ENCODE measurements at places on chromosomes 1 and 21.

DNA sequence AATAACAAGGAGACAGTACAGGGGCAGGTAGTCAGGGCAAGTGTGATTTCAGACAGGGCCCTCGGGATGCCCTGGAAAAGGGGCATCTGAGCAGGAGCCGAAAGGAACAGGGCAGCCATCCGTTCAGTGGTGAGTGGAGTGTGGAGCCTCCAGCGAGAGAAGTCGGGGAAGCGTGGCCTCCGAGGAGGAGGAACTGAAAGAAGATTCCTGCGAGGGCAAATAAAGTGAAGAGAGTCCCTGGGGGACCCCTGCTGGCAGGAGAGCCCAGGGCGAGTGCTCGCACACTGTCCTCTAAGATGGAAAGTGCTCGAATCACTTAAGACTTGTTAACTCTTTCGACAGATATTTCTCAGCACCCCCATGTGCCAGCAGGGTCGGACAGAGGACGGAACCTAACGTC, 3.5 kb upstream of the UTS2 start:
- no peak for DNase-seq

DNA sequence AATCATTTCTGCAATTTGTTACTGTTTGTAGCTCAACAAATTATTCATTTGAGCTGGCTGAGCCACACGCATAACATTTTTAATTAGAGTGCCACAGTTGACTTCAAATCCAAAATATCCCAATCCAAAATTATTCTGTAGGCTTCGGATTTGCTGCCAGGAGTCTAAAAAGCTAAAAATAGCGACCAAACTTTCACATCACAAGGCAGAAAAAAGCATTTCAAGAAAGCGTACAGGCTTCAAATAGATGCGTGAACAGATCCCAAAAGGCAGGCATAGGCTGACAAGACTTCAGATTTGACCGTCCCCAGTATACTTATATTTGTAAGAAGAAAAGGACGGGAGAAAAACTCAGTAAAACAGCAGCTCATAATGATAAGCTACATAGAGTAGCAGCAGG, 24.3 kb upstream of the TIAM1 start:
- DNase-seq: no peak

DNA sequence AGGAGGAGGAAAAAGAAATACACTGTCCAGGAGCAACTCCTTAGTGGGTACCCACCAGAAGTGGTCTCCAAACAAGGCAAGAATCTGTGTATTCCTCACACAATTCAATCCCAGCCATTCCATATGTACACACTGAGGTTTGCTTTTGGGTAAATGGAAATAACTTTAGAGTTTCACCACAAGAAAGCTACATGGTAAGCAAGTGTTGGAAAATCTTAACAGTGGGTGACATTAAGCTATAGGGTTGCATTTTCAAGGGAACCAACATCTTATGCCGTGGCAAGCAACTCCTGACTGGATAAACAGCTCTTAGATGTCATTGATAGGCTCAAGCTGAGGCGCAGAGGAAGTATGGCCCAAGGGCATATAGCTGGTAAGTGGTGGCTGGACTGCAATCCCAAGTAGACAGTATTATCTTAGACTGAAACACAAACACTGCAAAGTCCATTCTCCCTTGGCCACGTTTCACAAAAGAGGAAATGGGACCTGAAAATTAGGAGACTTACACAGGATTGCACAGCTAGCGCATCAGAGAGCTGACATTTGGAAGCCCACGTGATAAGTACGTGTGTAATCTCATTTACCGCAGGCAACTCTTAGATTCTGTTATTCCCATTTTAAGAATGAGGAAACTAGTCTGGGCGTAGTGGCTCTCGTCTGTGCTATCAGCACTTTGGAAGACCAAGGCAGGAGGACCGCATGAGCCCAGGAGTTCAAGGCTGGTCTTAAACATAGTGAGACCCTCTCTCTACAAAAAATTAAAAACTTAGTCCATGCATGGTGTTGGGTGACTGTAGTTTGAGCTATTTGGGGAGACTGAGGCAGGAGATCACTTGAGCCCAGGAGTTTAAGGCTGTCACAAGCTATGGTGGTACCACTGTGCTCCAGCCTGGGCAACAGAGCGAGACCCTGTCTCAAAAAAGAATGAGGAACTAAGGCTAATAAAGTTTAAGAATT, 4.0 kb upstream of the BRWD1 start:
- no peak for DNase-seq

DNA sequence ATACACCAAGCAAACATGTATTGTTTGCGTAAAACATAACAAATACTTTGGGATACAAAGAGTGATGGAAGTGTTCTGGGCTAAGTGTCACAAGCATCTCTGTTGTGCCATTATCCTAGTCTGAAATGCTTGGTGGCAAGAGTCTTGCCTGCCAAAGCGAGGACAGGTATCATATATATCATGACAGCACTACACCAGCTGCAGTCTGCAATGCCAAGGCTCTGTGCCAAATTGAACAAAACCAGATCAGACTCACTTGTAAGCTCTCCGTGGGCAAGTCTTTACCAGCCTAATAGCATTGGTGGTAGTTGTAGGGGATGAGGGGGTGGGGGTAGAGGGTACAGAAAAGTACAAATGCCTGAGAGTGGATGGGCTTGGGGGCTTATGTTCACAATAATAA, 119.2 kb downstream of the RWDD3 start:
- DNase-seq: no peak

GRCh38 chr1:241411776-241412338, 54.9 kb upstream of the RGS7 start:
- DNase-seq: no peak

- DNase-seq: no peak
These were observed 34.0 kb upstream of the CHIT1 start for GRCh38 chr1:203263496-203263895.

DNA sequence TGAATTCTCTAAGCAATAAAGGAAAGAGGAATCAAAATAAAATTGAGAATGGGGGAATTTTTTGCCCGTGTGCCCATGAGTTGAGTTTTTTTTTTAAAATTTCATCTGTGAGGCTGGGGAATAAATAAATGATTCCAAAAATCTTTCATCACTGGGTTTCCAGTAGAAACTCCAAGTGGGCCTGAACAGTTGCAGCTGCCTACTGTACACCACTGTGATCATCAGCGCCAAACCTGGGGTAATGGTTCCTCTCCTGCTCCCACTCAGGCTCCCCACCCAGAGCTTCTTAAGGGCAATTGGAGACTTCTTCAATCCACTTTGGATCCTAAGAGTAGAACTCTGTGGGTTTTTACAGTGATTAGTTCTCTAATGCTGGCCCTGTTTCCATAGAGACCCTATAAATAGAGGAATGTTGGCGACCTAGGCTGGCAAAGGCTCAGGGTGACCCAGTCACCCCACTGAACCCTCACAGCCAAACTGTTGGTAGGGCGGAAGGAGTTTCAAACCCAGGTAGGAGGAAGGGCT, 9.3 kb downstream of the TMCC2 start:
- no peak for DNase-seq

DNA sequence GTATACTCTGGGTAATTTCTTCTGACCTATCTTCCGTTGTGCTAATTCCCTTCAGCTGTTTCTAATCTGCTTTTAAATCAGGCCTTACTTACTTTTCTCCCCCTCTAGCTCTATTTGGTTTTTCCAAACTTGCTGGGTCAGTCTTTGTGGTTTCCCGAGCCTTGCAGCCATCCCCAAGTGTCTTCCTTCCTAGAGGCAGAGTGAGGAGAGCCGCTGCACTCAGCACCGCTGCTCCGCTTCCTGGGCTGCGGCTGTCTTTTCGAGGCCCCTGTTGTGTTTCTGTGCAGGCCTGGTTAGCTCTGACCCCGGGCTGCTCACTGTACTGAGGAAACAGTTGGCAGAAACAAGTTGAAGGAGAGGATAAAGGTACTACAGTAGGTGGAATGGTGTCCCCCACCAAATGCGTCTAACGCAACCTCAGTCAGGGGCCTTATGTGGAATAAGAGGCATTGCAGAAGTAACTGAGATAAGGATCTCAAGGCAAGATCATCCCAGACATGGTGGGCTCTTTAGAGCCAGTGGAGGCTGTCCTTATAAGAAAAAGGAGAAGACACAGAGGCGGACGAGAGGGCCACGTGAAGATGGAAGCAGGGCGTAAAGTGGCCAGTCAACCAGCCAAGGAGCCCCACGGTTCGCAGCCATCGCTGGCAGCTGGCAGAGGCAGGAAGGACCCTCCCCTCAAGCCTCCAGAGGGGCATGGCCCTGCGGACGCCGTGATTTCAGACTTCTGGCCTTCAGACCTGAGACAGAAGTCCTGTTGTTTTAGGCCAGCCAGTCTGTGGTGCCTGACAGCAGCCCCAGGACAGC, 10.5 kb downstream of the WNT9A start:
- no peak for DNase-seq

DNA sequence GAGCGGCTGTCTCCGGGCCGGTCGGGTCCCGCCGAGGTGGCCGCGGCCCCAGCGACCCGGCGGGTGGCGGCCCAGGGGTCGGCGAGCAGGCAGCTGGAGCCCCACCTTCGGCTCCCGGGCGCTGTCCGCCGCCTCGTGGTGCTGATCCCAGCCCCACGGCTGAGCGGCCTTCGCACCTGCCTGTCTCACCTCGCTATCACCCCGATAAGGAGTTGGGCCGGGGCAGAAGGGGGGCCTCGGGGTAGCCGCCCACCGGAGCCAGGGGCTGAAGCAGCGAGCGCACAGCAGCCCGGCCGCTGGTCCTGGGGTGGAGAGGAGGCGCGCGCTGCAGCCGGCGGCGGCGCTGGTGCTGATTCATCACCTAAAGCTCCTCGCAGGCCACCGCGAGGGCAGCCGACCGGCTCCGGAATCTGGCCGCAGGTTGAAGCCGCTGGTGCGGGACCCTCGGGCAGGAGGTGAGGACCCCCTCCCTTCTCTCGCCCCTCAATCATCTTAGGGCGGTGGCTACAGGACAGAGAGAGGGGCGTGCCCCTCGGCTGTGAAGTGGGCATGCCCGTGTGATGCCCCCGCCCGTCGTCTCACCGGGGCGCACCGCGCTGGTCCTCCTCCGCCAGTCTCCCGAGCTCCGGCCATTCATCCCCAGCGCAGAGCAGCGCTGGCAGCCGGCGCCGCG, 575 bp downstream of the TRIM67 start:
- no peak for DNase-seq

GRCh38 chr1:199290186-199290585, 651.3 kb downstream of the PTPRC start:
- no peak for DNase-seq

GRCh38 chr1:162671664-162672410, 39.6 kb downstream of the DDR2 start:
- DNase-seq: no peak

GRCh38 chr21:21860888-21861287, 862.7 kb downstream of the NCAM2 start:
- DNase-seq: no peak

DNA sequence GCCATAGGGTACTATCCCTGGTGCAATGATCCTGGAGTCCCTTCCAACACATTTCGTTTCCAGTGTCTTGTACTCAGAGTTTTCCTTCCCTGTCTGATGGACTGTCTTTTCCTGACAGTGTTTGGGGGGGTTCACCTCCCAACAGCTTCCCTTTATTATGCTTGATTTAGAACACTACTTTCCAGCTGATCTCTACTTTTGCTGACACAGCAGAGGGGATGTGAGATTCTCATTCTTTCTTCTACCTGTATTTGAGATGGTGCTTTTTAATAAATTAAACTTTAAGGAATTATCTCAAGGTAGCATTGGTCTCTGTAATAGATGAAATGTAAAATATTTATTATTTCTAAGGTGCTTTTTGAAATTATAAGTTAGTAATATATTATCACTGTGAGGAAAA, 41.0 kb downstream of the SLC35A3 start:
- no peak for DNase-seq

DNA sequence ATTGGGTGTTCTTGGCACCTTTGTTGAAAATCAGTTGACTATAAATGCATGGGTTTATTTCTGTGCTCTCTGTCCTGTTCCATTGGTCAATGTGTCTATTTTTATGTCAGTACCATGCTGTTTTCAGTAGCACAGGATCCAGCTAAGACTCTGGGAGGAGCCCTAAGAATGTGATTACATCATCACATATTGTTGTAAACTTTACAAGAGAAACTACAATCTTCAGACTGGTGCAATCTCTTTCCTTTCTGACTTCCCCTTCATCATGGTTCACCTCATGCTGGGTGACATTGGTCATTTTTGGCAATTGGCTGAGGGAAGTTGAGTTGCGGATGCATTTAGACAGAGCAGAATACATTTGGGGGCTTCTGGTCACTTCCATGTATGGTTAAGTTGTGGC, 88.4 kb downstream of the C21orf91 start:
- no peak for DNase-seq

DNA sequence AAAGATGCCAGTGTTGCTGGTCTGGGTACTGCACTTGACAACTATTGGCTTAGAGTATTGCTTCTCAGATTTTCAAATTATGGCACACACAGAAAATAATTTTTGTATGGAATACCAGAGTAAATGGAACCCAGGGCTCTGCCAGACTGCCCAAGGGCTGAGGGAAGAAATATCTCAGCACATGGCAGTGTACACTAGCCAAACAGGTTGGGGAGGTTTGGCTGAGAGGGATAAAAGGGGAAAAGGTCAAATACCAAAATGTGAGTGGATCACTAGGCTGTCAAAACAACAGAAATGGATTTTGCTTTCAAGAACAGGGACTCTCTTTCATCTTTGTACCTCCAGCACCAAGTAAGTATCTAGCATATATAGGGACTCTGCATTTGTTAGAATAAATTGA, 3.0 kb upstream of the RGS8 start:
- no peak for DNase-seq

GRCh38 chr1:26275580-26276431, 4.1 kb upstream of the SH3BGRL3 start:
- no peak for DNase-seq

- DNase-seq: no peak
These were observed 55.1 kb downstream of the PRDX6 start for GRCh38 chr1:173532237-173532636.

DNA sequence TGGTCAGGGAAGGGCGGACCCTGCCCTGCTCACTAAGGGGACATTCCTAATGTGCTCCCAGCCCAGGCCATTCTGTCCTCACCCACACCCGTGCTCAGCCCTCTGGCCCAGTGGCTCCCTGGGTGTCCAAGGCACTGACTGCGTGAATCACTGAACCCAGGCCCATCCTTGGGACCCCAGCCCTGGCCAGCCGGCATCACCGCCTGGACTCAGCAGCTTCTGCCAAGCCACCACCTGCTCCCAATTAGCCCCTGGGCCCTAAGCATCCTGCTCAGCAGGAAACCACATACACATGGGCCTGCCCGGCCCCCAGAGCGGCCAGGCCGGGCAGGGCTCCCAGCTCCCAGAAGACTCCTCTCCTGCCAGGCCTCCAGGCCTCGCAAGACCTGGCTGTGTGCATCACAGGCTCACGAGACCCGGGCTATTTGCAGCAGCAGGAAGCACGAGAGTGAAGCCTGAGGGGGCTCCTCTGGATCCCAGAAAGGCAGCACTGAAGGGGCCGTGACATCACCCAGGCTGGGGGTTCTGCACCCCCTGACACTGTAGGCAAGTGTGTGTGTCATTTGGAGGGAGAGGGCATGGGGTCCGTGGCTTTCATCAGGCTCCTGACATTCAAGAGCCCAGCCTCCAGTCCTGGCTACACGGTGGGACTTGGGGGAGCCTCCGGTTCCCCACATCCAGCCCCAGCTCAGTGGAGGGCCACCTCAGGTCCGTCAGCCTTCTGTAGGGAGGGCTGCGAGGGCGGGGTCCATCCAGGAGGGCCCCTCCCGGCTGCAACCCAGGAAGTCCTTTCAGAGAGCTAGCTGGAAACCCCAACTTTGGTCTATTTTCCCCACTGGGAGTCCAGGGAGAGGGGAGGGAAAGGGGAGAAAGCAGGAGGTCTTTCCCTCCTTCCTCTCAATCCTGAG, 1.6 kb downstream of the MFAP2 start:
- no peak for DNase-seq
